AG04450 (cell line): ENCODE measurements at places on chromosomes 11 and 22.
A peak's percentile ranks its signal among the peaks of the same experiment; 100 is the strongest.

DNA sequence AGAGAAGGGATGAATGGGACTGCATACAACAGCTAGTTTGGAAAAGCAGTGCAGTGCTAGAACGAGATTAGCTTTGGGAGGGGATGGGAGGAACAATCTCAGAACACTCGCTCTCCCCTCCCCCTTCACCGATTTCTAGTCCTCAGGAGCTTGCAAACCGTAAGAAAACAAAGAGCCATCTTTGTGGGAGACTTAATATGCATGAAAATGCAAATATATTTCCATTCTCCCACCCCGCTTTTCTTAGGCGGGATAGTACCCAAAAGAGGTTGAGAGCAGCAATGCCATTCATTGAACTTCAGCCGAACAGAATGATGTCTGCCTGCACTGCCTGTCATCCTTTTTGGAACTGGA, 1.1 kb downstream of the SPINDOC start:
- DNase-seq, result no peak

GRCh38 chr11:124751741-124752470, at the start of gene VSIG2:
TSS of gene VSIG2 (minus strand) at chr11:124752255. CDS start at chr11:124752137, 118 bp downstream.
- DNase-seq, result no peak

GRCh38 chr22:37476389-37477329, 9.5 kb downstream of the MFNG start:
- no peak for DNase-seq

DNA sequence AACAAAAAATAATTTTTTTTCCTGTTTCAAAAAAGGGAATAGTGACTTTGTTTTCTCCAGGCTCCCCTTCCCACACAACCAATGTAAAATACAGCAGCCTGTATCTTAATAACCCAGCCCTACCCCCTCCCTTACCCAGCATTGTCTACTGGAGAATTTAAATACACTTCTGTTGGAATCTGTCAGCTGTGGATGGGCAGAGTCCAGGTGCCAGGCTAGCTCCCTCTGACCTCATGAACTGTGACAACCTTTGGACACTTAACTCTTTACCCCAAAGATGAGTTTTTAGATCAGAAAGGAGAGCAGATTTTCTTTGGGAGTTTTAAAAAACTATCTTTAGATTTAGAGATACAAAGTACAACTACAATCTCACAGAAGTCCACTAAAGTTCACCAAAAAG, 42.9 kb downstream of the DDX6 start:
- no peak for DNase-seq

- peak; percentile 67 for DNase-seq
These were observed 237.5 kb downstream of the MIAT start for GRCh38 chr22:26894766-26895485.

DNA sequence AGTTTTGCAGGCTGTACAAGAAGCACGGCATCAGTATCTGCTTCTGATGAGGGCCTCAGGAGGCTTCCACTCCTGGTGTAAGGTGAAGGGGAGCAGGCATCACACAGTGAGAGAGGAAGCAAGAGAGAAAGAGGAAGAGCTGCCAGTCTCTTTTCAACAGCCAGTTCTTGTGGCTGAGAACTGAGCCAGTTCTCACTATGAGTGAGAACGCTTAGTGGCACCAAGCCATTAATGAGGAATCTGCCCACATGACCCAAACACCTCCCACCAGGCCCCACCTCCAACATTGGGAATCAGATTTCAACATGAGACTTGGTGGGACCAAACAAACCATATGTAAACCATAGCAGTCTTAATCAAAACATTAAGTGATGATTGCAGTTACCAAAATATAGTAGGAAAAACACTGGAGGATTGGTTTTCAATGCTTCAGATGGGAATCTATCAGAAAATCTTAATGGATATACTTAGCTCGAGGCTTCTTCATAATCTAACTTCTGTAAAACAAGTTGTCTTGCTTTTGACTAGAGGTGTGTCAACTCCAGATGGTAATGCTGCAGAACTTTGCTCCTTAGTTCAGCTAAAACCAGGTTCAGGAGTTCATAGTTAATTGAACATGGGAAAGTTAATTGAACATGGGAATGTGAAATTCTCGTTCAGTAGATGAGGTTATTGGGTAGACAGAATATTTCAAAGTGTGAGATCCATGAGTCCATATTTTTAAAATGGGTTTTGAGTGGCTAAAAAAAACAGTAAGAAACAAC, 12.2 kb downstream of the FAR1 start:
- no peak for DNase-seq

GRCh38 chr22:38631724-38632123, 24.5 kb downstream of the FAM227A start:
- DNase-seq, result no peak

DNA sequence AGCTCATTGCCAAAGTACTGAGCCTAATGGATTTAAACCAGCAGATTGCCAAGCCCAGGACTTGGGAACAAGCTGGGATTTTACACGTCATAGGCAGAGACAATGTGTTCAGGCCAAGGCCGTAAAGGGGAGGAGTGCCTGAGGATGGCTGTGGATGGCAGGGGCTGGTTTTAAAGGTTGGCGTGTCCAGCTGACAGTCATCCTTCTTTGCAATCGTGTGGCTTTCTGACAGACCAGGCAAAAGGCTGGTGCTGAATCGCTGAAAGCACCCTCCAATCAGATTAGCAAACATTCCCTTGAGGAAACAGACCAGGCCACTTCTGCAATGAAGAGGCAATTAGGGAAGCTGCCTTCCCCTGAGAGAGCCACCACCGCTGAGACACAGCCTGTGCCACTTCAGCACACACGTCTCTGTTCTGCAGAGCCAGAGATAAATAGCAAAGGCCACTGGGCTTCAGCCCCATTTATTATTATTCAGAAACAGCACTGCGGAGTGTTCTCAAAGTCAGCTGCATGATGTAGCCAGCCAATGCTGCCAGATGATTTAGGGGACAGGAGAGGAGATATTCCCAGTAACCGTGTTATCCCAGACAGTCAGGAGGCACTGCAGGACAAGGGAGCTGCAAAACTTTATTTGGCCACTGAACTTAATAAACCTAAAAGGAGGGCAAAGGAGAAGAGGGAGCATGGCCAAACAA, 54.2 kb upstream of the CSNK2A3 start:
- DNase-seq, result no peak

GRCh38 chr11:14262271-14262846, 96.6 kb downstream of the RRAS2 start:
- no peak for DNase-seq

DNA sequence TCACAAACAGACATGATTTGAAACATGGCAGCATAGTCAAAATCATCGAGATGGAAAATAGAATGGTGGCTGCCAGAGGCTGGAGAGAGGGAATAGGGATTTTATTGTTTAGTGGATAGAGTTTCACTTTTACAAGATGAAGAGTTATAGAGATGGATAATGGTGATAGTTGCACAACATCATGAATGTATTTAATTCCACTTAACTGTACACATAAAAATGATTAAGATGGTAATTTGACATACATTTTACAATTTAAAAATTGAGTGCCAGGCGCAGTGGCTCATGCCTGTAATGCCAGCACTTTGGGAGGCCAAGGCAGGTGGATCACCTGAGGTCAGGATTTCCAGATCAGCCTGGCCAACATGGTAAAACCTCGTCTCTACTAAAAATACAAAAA, 21.2 kb downstream of the TTC28 start:
- no peak for DNase-seq

- peak; percentile 46 for DNase-seq
These were observed 60.8 kb upstream of the CCDC179 start for GRCh38 chr11:22920939-22921565.

DNA sequence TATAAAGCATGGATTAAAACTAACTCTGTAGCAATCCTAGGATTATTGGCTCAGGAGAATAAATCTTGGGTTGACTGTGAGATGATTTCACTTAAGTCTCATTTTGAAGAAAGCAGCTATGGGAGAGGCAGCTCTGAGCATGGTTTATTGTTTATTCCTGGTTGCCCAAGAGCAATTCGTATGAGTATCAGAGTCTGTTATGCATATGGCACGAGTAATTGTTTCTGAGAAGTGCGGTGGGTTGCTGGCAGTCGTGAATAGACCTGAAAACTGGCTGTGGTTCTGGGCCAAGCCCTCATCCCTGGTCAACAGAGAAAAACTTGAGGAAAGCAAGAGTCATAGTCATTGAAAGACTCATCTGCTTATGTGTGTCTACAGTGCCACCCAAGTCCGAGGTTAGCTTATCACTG, 26.8 kb downstream of the DIXDC1 start:
- DNase-seq, result no peak

DNA sequence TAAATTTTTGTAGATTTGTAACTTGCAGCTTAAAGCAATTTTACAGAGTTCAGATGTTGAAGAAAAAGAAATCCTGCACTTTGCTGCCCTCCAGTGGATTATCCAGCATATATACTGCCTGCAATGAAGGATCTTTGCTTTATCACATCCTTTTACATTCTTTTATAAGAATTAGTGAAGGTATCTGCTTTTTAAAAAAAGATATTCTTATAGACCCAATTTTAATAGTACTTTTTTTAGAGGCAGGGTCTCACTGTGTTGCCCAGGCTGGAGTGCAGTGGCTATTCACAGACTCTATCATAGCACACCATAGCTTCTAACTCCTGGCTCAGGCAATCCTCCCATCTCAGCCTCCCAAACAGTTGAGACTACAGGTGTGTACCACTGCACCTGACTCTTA, 60.7 kb downstream of the TTC17 start:
- no peak for DNase-seq

GRCh38 chr22:40023341-40023841, 28.6 kb downstream of the FAM83F start:
- no peak for DNase-seq

DNA sequence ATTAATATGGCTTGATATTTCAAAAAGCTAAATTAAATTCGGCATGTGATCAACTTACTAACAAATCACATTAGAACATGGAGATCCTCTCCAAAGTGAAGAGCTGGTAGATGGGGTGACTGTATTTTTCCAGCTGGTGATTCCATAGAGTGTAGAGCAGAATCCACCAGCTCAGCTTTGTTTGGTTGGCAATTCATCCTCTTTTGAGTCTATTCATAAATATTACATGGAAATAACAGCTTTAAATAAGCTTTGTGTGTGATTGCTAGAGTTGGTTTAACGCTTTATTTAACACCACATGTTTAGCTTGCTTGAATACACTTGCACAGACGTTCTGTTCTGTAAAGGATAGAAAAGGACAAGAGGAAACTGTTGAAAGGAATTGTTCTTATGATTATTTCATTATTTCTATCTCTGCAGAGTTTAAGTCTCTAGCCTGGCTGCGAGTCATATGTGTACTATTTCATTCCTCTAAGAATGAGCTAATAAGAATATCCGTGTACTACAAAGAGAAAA, 738.3 kb upstream of the KIRREL3 start:
- no peak for DNase-seq

DNA sequence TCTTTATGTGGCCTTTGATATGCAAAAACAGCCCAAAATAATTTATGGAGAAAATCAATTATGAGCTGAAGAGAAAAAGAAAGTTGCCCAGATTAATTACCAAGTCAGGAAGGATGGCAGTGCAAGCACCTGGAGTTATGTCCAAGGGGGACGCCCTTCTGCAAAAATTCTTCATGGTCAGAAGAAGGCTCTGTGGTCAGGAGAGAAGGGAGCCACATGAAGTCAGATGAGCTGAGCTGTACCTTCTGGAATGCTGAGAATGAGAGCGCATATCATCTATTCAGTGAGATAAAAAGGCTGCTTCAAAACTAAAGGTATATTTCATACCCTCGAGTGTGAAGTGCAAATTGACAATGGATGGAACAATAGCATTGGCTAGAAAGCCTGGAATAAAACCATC, 607.4 kb downstream of the NTM start:
- DNase-seq, result peak; percentile 43

- no peak for DNase-seq
These were observed 1.1 kb upstream of the ADM start for GRCh38 chr11:10303558-10304363.

GRCh38 chr11:10911907-10912306, 54.1 kb upstream of the ZBED5 start:
- no peak for DNase-seq

DNA sequence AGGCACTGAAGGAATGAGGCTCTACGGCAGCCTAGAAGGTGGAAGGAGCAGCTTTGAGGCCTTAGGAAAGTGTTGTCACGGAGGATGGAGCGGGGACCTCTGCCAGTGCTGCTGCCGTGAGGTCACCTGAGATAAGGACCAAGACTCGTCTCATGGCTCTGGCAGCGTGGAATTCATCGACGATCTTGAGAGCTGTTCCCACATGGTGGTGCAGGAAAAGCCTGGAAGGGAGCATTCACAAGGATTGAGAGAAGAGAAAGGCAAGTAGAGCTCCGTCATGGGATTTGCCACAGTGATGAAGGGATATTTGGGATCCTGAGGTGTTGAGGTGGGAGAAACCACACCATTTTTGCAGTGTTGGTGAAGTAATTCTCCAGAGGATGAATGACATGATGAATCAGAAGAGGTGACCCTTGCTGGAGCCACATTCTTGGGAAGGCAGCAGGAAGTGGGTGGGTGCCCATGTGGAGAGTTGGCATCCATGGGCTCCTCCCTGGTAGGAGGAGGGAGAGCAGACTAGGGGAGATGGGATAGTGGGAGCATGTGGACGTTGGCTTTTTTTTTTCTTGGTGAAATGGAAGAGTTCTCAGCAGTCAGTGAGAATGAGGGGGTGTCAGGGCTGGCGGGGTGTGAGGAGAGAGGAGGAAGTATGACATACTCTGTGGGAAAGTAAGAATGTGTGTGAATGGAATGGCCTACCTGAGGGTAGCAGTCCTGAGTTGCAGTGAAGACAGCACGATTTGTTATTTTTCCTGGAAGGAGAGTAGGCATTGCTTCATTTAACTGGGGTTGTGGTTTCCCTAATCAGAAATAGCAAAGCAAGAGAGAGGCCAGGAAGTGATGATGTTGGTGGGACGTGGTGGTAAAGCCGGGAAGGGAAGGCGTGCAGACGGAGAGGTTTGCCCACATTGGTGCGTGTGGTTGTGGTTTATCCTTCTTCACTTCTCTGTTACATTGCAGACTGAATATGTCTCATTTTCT, 11.1 kb downstream of the PPP6R3 start:
- DNase-seq, result no peak

- DNase-seq, result no peak
These were observed 40.4 kb downstream of the FLI1 start for GRCh38 chr11:128734103-128734831.

DNA sequence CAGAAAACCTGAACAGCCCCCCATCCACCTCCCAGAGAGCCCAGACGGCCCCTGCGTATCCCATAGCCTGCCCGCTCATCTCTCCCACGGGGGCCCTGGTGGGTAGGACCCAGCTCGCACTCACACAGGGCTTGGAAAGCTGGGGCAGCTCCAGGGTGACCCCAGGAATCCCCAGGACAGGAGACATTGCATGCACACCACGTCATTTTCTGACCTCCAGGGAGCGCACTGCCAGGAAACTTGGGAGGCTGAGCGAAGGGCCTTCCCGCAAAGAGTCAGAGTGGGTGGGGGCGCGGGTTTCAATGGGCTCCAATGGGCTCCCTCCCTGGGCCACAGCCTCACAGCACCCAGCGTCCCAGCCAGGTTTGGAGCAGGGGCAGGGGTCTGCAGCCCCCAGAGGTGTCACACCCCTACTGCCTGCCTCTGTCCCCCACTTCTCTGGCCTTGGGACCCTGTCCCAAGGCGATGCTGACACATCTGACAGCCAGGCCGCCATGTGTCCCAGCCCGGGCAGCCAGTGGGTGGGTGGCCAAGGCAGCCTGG, 8.2 kb upstream of the SYT8 start:
- no peak for DNase-seq
